ENCODE measurements at places on chromosomes 12 and 14.

DNA sequence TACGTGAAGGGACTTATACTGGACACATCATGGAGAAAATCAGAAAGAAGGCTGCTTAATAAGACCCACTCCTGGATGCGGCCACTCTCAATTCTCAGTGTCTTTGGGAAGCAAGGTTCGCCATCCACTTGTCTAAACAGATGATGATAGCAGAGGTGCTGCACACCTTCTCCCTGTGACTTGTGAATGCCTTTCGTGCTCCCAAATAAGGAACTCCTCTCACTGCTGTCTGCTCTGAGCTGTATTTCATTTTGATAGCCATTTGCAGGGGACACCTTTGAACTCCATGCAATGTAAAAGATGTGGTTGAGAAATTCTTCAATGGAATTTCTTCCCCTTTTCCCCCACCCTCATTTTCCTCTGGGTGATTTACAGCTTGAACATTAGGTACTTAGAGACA lies 11.6 kb downstream of the RMST start:
- DNase-seq = no peak

DNA sequence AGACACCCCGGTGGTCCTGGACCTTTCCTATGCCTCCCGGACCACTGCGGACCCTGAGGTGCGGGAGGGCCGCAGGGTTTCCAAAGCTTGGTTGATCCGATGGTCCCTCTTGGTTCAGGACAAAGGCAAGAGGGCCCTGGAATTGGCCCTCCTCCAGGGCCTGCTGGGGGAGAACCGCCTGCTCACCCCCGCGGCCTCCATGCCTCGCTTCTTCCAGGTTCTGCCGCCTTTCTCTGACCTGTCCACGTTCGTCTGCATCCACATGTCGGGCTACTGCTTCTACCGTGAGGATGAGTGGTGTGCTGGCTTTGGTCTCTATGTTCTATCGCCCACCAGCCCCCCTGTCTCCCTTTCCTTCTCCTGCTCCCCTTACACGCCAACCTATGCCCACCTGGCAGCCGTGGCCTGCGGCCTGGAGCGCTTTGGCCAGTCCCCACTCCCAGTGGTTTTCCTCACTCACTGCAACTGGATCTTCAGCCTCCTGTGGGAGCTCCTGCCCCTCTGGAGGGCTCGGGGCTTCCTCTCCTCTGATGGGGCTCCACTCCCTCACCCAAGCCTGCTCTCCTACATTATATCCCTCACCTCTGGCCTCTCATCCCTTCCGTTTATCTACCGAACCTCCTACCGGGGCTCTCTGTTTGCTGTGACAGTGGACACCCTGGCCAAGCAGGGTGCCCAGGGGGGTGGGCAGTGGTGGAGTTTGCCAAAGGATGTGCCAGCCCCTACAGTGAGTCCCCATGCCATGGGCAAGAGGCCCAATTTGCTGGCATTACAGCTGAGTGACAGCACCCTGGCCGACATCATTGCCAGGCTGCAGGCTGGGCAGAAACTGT lies 13.8 kb downstream of the CBLN3 start:
- DNase-seq = no peak

GRCh38 chr14:68474741-68475140 lies 318.1 kb downstream of the ZFP36L1 start:
- no peak for DNase-seq

GRCh38 chr14:73393375-73393774 lies 65.0 kb downstream of the NUMB start:
- DNase-seq = no peak

DNA sequence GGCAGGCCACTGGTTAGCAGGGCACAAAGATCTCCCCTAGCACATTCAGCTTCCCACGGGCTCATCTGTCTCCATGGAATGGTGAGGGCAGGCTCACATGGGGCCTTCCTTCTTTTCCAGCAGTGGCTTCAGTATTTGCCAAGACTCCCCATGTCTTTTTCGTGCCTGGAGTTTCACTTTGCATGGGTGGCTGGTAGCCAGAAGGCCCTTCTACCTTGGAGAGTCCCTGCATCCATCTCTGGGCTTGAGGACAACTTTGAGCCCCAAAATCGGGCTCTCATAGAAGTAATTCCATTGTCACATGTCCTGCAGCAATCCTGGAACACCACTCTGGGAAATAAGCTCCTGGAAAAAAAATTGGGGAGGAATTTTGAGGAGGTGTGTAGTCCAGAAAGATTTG lies 42.1 kb downstream of the NFKBIA start:
- DNase-seq = no peak

Measured in spleen (tissue), 13 donors.